ENCODE measurements at places on chromosomes 2 and 18.

DNA sequence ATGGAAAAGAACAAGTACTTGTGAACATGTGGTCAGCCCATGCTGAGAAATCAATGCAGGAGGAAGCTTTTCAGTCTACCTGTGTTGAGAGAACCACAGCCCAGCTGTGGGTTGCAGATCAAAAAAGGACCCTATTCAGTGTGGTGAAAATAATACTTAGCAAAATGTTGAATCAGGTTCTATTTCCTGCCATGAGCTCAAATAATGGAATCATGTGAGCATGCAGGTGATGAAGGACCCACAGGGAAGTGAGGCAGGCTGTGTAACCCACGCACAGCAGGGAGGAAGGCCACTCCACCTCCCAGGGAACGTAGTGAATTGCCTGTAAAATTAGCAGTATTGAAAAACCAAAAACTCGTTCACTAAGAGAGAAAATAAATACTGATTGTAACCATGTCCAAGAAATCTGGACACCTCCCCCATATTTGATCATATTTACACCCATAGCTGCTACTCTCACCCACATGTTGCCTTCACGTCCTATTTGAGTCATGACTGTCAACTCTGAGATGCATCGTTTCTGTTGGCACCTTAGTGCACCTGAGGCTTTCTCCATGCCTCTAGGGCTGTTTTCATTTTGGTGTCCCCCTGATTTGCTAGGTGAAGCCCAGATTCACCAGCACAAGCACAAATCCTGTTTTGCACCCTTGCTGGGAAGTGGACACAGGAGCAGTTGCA, 20.5 kb upstream of the BCL2L11 start:
- DNase-seq, result no peak

GRCh38 chr2:177296040-177296439, 31.5 kb upstream of the NFE2L2 start:
- no peak for DNase-seq

DNA sequence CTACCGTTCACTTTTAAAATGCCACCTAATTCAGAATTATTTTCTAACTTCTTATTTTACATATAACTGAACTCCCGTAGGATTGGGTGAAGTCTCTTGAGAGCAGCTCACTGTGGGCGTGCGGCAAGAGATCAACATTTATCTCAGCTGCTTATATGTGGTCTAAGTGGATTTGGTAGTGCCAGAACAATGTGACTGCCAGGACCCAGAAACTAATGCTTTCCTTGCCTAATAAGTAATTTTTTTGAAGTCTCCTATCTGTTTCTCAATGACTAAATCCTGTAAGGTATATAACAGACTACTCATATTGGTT, 11.2 kb upstream of the NFE2L2 start:
- DNase-seq, result no peak

DNA sequence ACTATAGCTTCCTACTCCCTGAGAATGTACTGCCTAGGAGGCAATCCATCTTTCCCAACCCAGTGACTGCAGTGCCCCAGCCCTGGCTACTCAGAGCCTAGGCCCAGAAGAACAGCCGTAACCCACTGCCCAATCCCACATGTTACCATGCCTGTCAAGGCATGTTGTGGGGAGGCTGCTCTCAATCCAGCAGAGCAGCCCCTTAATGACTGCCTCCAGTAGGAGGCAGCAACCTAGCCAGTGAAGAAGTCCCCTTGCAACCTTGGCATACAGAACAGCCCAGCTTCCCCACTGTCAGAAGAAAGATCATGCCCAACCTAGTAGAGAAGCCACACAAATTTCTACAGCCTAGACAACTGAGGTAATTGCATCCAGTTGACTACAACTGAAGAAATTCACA, 44.2 kb upstream of the CDH7 start:
- DNase-seq, result no peak

DNA sequence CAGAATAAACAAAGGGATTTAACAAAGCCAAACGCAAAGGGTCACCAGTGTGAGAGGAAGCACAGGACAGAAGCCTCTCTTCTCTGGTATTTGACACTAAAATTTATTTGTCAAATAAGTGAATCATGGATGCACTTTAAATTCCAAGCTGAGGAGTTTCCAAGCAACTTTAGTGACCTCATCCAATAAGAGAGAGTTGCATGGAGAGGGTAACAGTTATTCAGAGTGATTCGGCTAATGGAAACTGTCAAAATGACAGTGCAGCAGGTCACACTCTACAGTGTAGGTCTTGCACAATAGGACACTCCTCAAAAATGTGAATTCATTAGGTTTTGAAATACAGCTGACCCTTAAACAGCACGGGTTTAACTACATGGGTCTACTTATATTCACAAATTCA, 103.9 kb upstream of the ACVR1C start:
- DNase-seq, result no peak

DNA sequence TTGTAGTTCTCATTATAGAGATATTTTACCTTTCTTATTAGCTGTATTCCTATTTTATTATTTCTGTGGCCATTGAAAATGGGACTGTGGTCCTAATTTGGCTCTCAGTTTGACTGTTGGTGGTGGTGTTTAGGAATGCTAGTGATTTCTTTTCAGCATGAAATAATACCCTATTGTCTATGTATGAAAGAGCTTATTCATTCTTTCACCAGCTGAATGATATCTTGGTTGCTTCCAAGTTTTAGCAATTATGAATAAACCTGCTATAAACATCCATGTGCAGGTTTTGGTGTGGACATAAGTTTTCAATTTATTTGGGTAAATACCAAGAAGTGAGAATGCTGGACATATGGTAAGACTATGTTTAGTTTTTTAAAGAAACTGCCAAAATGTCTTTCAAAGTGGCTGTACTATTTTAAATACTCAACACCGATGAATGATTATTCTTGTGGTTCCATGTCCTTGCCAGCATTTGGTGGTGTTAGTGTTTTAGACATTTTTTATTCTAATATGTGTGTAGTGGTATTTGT, 501.6 kb upstream of the GYPC start:
- no peak for DNase-seq

GRCh38 chr2:191818725-191819350, 28.1 kb downstream of the CAVIN2 start:
- DNase-seq, result no peak

GRCh38 chr2:136582628-136583205, 182.6 kb upstream of the THSD7B start:
- peak; percentile 17 for DNase-seq

GRCh38 chr2:81194581-81194980, 890.0 kb upstream of the LRRTM1 start:
- no peak for DNase-seq

GRCh38 chr18:68494802-68495581, 219.9 kb downstream of the TMX3 start:
- no peak for DNase-seq

- no peak for DNase-seq
Observed at GRCh38 chr2:218149848-218150440, 16.8 kb downstream of the CXCR1 start.

DNA sequence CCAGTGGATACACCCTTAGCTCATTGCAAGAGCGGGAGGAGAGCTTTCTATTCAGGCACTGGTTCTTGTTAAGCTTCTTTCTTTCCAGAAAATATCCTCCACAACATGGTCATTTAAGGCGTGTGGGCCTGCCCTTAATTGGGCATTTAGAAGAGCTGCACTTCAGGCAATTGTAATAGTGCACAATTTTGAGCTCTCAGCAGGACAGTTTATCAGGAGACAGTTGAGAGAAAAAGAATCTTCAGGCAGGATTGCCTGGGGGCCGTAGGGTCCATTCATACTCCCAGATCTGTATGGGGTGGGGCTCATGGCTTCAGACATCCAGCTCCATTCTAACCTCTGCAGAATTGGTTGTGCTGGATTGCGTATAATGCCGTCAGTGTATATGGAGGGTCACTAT, 6.0 kb upstream of the EPC2 start:
- no peak for DNase-seq

- no peak for DNase-seq
Observed at GRCh38 chr2:126786765-126787164, 111.9 kb upstream of the TEX51 start.

Measured in stimulated activated CD4-positive, alpha-beta T cell treated with anti-CD3 and anti-CD28 coated beads, Interleukin-2, amount 100 ng/mL, for 24 hours (primary cell).